ENCODE measurements at places on chromosomes 5 and 9.

GRCh38 chr9:130989891-130990290, 19.1 kb upstream of the LAMC3 start:
- DNase-seq: no peak

GRCh38 chr5:141504216-141504615, 15.3 kb downstream of the PCDHGC5 start:
- no peak for DNase-seq

GRCh38 chr5:55222985-55223811, 3.9 kb downstream of the MCIDAS start:
- DNase-seq: no peak

- peak; percentile 15 for DNase-seq
These were observed 44.3 kb downstream of the SLC28A3 start for GRCh38 chr9:84296146-84296843.

GRCh38 chr5:93582677-93583438, at the start of gene NR2F1:
NR2F1 (plus strand) TSS chr5:93583222; CDS start chr5:93585024, 1,802 bp downstream.
- no peak for DNase-seq

DNA sequence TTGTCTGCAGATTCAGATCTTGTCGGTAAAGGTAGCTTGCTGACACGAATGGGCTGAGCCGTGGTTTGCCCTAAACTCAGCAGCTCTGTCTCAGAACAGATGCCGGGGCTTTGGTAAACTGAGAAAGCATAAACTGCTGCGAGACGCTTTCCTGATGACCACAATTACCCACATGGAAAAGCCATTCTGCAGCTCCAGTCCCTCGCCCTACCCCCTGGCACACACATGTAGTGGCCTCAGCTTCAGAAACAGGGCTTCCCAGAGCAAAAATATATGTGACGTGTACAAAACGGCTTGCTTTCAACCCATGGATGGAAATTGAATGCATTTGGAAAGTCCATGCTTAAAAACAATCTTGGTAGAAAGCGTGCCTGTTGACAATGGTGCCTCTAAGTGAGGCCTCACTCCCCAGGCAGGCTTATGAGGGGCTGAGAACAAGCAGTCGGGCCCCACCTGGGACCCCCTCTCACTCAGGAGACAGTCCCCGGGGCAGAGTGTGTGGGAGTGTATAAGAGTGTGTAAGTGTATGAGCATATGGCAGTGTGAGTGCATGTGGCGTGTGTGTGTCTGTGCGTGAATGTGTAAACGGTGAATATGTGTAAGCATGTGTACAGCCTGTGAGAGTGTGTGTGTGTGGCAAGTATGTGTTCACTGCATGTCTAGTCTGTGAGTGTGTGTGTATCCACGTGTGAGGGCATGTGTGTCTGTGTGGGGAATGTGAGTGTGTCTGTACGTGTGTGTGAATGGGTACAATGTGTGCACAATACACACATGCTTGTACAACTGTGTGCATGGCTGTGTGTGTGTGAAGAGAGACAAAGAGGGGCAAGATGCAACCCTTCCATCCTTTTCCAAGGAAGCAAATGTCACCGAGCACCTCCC, 88.2 kb upstream of the SMIM23 start:
- no peak for DNase-seq

DNA sequence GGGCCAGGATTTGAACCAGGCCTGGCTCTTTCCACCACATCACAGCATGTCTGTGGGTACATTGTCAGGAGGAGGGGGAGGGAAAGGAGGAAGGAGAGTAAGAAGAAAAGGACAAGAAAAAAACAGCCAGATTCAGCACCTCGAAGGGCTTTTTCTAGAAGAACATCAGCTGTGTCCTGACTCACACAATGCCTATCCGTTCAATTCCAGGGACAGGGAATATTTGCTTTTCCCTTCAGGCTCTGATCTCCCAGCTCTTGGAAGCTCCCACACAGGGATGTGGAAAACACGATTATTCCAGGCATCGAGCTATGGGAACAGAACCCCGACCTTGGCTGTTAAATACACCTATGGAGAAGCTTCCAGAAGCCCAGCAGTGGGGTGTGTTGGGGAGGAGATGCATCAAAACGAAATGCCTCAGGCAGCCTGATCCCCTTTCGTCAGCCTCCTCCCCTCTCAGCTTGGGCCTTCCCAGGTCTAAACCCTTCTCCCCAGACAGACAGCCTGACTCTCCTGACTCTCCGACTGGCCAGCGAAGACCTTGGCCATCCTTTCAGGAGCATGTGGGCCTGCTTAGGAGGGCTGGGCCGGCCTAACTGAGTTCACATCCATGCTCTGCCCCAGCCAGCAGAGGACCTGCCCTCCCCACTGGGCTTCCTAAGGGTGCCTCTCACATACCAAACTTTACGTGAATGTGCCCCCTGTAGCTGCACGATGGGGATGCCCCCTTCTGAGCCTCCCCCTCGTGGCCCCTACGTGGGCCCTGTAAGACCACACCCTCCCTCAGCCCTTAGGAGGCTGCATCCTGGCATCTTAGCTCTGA, 54.4 kb downstream of the NEURL1B start:
- DNase-seq: no peak

DNA sequence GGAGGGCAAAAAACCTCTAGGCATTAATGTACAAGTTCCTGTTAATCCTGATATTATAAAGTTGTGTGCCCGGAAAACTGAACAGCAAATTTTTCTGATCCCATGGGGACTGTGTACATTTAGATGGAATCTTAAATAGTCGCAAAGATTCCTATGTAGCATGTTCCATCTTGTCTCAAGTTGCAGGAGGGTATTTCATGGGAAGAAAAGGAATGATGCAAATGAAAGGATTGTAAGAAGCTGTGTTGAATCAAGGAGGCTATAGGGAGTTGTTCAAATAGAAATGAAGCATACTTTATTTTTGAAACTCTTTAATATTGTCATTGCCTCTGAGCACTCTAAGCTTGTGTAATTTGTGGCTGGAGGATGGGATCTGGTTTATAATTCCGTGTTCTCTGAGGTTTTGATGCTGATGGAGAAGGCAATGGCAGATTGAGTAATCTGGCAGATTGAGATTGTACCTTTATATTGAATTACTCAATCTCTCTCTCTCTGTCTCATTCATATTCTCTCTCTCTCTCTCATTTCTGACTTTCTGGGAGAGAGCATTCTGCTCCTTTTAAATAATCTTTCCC, 288.5 kb downstream of the OSTF1 start:
- DNase-seq: no peak

GRCh38 chr5:80667384-80667783, 12.6 kb upstream of the DHFR start:
- DNase-seq: no peak

DNA sequence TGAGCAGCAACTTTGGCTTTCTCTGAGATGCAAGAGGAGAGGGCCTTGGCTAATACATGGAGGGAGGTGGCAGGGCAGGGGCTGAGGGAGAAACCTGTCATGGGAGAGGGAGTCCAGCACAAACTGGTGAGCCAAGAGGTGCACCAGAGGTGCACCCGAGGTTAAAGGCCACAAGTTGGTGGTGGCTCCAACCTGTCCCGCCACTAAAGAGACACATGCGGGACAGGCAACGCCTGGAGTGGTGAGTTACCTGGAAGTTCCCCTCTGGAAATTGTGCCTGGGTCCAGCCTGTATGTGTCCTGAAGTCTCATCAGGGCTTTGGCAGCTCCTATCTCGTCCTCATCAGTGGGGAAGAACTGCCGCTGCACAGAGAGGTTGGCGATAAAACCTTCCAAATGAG, 14.0 kb downstream of the P4HA2 start:
- no peak for DNase-seq

DNA sequence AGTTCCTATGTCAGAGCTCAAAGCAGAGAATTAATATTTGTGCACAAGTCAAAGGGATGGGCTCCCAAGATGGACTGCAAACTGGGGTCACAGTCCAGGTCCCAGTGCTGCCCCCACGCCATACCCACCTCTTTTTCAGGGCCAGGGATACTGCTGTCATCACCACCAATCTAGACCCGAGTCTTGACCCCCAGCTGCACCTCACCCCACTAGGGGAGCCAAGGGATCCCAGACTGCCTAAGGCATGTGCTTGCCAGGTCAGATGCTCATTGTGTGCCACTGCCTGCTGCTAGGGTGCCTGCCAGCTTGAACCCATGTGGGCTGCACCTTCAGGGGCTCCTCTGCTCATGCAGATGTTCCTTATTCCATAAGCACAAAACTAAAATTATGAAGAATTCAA, 215.6 kb upstream of the NREP start:
- DNase-seq: no peak

- DNase-seq: no peak
These were observed 27.1 kb downstream of the LCP2 start for GRCh38 chr5:170270293-170271069.

GRCh38 chr9:34557426-34558321, 31.9 kb downstream of the CNTFR start:
- no peak for DNase-seq

DNA sequence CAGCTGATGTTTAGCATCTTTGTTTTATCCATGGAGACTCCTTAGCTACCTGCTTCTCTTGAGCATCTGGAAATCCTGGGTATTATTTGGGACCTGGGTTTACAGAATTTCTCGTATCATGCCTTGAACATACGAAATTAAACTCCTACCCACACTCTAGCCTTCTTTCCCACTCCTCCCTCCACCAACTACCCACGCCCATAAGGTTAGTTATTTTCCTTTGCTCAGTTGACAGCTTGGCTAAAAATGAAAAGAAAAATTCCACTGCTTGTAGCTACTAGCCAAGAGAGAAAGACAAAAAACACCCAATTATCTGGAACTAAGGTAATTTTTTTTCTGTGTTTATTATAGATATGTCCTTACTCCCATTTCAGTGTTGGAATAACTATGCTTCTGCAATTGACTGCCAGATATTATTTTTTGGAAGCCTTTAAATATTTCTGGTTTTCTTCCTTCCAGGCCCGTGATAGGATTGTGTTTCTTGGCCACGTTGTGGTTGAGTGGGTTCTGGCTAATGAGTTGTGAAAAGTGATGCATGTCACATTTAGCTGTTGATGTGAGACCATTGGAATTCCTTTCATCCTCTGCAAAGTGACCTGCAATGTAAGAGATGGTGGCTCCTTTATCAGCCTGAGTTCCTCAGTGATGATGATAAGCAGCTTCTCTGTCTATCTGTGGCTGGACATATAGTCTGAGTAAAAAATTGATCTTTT, 308.1 kb downstream of the LRRC70 start:
- no peak for DNase-seq

DNA sequence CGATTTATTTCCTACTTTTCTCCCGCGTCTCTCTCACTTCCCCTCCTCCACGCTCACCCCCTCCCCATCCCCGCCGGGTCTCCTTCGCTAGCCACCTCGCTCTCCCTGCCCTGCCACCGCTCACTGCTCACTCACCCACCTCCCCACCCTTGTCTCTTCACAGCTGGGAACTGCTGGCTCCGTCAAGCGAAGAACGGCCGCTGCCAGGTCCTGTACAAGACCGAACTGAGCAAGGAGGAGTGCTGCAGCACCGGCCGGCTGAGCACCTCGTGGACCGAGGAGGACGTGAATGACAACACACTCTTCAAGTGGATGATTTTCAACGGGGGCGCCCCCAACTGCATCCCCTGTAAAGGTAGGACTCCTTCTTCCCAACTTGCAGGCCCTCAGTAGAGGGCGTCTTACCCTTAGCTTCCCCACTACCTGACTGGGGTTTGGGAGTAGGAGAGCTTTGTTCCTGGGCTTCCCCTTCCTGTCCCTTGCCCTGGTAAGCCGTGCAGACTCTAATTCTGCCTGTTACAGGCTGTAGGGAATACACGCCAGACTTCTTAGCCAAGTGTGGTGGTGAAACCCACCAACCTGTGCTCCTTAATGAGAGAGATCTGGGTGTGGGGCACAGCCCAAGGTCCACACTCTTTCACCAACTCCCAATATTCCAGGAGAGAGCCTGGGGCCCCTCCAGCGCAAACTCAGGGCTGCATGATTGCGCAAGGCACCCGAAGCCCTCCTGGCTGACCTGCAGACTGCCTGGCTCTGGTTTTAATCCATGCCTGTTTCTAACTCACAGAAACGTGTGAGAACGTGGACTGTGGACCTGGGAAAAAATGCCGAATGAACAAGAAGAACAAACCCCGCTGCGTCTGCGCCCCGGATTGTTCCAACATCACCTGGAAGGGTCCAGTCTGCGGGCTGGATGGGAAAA, 2.5 kb downstream of the FST start:
- no peak for DNase-seq

- DNase-seq: no peak
These were observed 58.4 kb downstream of the WHRN start for GRCh38 chr9:114446672-114447450.

- no peak for DNase-seq
These were observed 69.1 kb downstream of the NIPBL start for GRCh38 chr5:36945687-36946086.

DNA sequence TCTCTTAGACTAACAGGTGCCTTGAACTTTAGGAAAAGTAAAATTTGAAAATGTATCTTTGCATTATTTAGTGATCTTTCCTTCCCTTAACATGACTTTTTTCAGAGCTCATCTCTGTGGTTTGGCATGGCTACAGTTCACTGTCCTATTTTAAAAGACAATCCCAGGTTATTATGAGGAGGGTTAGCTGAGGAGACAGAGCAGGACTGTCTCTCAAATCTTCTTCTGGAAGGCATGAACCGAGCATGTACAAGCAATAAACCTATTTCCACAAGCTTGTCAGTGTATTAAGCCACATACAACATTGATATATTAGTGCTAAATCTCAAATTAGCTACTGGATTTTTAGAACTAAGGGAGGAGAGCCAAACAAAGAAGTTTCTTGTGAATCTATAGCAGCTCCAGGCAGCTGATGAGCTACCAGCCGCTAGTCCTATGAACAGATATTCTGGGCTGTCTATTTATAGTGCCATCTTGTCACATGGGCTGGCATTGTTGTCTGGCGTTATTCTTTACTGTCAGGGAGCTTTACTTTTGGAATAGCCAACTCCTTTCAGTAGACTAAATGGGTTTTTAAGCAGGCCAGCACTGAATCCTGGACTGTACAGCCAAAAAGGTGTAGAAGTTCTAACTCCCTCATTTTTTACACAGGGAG, 171.2 kb upstream of the ACTBL2 start:
- DNase-seq: no peak

DNA sequence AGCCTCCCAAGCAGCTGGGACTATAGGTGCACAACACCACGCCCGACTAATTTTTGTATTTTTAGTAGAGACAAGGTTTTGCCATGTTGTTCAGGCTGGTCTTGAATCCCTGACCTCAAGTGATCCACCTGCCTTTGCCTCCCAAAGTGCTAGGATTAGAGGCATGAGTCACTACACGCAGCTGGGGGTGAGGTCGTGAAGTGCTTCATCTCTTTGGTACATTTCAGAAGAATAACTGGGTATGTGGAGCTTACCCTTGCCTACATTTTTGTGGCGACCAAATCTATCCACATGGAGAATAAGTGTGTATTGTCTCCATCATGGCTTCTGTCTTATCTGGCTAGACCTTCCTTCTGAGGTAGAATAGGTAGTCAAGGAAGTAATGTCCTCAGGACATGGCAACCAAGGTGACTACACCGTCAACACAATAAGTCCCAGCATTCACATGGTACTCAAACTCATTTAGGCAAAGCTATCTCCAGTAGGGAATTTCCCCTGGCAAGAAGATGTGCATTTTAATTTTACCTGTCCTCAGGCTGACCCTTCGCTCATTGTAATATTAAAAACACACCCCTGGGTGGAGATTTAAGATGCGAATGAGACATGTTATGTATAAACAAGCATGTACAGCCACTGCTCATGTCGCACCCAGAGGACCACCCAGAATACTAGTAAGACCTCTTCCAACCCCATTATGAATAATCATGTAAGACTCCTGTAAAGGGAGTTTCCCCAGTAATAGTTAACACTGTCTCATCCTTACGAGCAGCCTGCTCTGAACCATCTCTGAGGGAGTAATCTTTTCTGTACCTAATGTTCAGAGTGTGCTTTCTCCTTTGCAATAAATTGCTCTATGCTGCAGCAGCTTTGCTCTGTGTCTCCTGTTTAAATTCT, 1173.2 kb downstream of the TAF11L14 start:
- DNase-seq: no peak

GRCh38 chr5:172229904-172230303, 35.9 kb downstream of the EFCAB9 start:
- no peak for DNase-seq

All from stimulated activated CD4-positive, alpha-beta T cell treated with anti-CD3 and anti-CD28 coated beads, TNF-alpha, amount 100 ng/mL, for 48 hours (primary cell).